ENCODE measurements at places on chromosomes 3 and 15.

DNA sequence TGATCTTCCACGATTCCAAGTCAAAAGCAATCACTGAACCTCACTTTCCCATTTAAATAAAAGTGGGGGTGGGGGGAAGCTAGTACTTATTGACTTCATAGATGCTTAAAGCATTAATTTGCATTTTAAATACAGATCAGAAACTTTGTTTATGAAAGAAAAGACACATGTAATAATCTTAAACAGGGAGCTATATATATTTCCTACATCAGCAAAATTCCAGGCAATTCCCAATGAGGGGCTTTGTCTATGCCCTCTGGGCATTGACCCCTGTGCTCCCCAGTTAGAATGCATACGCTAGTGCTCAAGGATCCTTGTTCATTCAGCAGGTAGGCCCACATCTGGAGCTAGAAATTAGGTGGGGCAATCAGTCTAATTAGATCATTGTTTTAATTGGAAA, 20.0 kb downstream of the SERPINI2 start:
- no peak for DNase-seq

- no peak for DNase-seq
Observed at GRCh38 chr15:84979651-84980050, 2.0 kb upstream of the PDE8A start.

DNA sequence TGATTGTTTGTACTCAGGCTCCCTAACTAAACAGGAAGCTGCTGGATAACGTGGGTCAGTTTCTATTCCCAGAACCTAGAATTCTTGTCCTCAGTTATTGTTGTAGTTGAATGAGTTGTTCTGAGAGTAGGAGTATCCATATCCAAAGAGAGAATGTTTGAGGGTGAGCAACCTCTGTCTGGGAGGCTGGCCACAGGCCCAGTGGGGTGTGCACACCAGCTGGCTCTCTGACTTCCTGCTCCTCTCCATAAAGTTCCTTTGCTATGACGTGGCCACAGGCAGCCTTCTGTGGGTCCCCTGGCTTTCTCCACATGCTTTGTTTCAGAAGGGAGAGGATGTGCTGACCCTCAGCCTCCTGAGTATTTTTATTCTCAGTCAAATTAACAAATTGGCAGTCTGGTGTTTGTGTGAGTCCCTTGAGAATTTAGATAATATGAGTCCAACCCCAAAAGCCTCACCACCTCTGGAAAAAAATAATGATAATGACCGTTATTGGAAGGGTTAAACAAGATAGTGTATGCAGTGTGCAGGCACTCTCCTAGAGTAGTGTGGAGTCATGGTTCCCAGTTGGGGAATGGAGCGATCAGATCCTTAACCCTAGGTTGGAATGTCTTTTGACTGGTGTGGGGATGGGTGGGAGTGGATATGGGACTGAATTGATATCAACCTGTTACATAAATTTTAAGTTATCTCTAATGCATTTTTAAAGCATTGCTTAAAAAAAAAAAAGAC, 47.6 kb upstream of the MED12L start:
- DNase-seq: no peak

DNA sequence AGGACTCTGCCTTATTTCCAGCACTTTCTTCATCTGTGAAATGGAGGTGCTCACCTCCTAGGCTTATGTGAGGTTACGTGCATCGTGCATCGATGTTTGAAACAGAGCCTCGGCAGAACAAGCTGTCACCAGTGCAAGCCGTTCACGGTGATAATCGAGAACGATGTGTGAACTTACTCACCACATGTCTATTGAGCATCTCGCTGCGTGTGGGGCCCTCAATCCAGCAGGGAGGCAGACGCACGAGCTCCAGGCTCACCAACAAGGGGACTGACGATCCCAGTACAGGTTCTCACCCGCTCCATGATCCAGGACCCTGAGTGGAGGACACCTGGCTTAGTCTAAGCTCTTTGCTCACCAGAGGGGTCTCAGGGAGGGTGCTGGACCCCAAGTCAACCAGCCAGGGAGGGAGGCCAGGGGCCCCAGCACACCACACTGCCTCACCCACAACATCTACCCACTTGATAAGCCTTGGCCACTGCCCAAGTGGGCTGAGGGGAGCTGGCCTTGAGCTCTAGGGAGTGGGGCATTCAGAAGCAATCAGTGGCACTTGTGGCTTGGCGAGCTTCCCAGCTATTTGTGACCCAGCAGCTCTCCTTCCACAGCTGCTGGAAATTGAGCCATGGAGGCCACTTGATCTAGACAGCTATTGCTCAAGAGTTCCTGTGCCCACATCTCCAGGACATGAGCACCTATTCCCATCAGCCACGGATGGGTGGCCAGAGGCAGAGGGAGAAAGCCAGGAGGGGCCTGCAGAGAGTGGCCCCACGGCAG, 34.4 kb upstream of the SLC6A1 start:
- DNase-seq: no peak

All from cortex of kidney (tissue), 1 donor.